ENCODE measurements at places on chromosomes 12 and 14.

DNA sequence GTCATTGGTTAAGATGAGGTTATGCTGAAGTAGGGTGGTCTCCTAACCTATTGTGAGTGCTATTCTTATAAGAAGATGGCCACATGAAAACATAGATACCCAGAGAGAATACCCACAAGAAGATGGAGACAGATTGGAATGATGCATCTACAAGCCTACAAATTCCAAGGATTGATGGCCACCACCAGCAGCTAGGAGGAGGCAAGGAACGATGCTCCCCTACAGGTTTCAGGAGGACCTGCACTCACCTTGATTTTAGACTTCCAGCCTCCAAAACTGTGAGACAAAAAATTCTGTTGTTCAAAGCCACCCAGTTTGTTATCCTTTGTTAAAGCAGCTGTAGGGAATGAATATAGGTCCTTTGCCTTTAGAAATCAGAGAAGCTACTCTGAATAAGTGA, 227.4 kb downstream of the NEDD1 start:
- no peak for DNase-seq

GRCh38 chr12:43912859-43913258, 77.0 kb downstream of the TMEM117 start:
- no peak for DNase-seq

- DNase-seq, result no peak
Measured at GRCh38 chr12:113134071-113134470, 1.5 kb downstream of the RASAL1 start.

DNA sequence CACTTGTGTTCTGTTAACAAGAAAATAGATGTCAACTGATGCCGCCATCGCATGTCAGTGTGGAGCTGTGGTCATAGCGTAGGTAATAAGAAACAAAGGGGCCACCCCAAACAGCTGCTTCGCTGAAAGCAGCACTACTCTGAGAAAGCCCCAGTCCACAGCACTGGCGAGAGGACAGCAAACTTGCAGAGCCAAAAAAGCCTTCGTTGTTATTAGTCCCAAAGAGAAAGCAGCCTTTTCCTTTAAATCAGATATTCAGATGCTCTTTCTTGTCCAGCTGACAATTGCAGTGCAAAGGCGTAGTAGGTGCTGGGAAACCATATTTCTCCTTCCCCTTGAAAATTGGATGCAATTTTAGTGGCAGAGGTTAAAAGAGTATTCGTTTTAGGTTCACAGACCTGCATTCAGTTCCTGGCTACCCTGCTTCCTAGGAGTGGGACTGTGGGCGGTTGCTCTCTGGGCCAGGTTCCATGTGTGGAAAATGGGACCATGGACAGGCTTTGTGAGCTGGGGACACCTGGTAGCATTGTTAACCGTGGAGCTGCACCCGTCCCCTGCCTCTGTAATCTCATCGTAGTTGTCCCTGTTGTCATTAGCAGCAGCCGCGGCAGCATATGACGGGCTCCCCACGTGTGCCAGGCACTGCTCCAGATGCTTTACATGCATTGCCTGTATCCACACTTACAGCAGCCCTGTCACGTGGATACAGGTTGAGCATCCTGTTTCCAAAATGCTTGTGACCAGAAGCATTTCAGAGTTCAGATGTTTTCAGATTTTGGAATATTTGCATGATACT, 54.2 kb downstream of the ELK3 start:
- DNase-seq, result no peak

DNA sequence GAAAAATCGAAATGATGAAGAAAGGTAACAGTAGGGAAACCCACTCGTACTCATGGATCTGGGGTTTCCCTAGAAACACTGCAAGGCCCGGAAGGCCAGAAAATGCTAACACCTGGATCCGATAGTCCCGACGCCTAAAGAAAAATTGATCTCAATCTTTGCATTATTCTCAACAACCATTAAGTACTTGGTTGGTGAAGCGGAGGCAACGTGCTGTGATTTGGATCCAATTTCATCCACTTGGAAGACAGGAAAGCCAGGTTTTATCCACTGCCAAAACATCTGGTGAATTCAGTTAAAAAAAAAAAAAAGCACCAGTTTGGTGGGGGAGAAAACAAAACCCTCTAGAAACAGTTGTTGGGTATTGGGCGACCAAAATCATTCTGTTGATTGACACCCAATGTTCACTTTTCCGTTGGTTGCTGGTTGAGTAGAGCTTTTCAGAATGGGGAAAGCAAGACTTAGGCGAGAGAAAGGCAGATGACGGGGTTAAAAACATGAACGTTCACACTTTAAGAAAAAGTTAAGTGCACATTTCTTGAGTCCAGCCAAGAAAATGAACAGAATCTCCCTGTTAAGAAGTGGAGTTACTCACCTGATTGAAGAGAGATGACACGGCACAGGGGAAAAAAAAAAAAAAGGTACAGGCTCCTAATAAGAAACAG, 41.9 kb upstream of the MED13L start:
- DNase-seq, result no peak

- no peak for DNase-seq
Measured at GRCh38 chr14:41558490-41558889, 48.2 kb upstream of the LRFN5 start.

DNA sequence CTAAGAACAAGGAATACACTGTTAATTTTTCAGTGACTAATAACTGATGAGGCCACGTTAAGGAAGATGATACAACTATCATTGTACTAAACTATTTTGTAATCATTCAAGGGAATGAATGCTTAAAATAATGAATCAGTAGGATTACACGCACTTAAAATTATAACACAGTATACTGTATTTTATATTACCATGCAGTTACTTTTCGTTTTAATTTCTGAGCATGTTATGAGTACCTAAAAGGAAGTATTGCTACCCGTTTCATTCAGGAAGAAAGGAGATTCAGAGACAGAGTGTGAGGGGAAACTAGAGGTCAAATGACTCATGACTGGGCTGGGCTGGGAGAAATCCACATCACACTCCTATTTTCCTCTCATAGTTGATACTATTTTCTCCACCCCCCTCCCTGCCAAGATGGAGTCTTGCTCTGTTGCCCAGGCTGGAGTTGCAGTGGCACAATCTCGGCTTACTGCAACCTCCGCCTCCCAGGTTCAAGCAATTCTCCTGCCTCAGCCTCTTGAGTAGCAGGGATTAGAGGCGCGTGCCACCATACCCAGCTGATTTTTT, 202.0 kb downstream of the PPM1H start:
- DNase-seq, result no peak

DNA sequence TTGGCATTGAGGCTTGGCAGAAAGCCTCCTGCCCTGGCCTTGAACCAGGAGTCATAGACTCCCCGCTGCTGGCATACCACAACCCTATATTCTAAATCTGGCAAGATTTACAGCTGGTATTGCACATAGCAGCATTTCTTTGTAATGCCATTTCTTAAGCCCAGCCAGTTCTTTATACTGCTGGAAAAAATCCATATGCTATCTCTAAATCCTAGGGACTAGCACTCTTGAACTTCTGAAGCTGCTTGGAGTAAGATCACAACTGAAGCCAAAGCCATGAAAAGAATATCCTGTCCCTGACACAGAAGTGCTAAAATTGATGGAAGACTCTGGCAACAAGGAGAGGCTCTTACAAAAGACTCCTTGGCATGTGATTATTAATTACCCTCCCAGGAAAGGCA, 89.3 kb downstream of the KCNC2 start:
- no peak for DNase-seq

GRCh38 chr14:71202881-71203280, 295.6 kb downstream of the PCNX1 start:
- no peak for DNase-seq

DNA sequence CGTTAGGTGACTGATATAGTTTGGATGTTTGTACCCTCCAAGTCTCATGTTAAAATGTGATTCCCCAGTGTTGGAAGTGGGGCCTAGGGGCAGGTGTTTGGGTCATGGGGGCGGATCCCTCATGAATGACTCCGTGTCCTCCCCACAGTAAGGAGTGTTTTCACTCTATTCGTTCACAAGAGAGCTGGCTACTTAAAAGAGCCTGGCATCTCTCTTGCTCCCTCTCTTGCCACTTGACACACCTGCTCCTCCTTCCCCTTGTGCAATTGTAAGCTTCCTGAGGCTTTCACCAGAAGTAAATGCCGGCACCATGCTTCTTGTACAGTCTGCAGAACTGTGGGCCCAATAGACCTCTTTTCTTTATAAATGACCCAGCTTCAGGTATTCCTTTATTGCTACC, 2.6 kb downstream of the IFI27L2 start:
- no peak for DNase-seq

- DNase-seq, result no peak
Measured at GRCh38 chr12:121142171-121142950, 9.7 kb downstream of the P2RX7 start.

- no peak for DNase-seq
Measured at GRCh38 chr12:117284140-117284539, 77.3 kb downstream of the NOS1 start.

GRCh38 chr14:30980980-30981379, 44.5 kb upstream of the AP4S1 start:
- DNase-seq, result no peak

- no peak for DNase-seq
Measured at GRCh38 chr12:67689385-67689784, 40.8 kb downstream of the DYRK2 start.

DNA sequence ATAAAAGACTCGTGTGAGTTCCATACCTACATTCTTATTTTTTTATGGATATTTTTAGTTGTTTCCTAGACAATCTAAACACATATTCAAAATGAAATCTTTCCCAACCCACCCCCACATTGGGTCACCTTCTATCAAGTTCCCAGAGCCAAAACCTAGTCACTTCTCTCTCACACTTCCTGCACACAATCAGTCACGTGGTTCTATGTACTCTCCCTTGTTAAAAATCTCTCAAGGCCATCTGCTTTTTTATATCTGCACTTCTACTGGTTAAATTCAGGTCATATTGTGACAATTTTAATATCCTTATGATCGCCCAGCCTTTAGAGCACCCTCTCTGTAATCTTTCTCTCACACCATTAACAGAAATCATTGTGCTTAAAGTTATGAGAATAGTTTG, 175.0 kb upstream of the SYT10 start:
- DNase-seq, result no peak

GRCh38 chr14:102827716-102828115, 50.5 kb downstream of the TRAF3 start:
- DNase-seq, result no peak

DNA sequence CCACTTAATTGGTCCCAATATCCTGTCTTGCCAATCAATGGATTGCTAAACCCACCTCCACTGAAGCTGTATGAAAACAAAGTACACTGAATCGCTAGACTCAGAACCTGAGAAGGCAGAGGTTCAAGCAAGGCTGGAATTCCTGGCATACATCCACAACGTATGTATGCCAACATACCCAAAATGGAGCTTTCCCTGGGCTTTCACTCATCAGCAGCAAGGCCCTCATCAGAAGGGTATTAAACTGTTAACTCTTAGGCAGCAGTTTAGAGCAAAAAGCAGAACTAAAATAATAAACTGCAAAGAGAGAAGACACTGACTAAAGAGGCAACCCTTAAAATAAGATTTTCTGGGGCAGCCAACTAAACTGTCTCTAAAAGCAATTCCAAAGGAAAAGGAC, 13.6 kb downstream of the MED13L start:
- DNase-seq, result no peak

DNA sequence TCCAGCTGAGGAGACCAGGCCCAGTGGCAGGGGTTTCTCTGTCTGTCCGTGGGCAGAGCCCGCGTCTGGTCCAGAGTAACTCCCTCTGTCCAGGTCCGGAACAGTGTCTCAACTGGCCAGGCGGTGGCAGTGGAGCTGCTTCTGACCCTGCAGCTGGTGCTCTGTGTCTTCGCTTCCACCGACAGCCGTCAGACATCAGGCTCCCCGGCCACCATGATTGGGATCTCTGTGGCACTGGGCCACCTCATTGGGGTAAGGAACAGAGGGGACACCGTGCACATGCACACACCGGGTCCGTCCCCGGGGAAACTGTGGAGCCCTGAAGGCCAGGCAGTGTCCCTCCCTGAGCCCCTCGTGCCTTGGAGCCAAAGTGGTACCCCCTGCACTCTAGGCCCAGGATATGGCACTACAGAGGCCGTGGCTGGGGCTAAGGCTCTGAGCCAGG, 1.5 kb downstream of the AQP6 start:
- peak; percentile 82 for DNase-seq

DNA sequence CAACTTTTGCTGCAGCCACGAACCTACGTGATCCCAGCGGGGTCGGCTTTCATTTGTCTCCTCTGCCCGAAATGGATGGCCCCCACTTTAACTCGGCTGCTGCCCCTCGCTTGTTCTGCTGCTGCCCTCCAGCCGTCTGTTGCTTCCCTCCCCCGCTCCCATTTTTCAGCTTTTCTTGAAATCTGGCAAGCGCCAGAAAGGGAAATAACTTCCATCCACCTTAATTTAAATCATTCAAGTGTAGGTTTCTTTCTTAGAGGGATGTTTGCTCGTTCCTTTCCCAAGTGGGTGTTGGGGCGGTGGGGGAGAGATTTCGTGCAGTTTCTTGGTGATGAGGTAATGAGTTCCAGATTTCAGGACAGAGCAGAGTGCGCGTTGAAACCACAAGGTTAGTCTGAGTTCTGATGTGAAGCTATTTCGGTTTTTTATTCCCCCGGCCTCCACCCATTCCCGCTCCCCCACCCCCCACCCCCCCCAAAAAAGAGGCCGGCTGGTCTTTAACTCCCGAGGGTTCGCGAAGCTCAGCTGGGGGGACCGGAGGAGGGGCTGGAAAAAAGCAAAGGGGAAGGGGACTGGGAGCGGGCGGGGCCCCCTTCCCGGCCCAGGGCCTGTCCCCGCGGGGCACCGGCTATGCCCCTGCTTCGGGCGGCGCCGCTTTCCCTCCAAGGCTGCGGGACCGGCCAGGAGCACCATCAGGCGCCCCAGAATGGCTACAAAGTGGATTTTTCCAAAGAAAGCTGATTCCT, 2.2 kb upstream of the ZFP36L1 start:
- no peak for DNase-seq

- no peak for DNase-seq
Measured at GRCh38 chr12:39892146-39892545, 213.7 kb downstream of the SLC2A13 start.

DNA sequence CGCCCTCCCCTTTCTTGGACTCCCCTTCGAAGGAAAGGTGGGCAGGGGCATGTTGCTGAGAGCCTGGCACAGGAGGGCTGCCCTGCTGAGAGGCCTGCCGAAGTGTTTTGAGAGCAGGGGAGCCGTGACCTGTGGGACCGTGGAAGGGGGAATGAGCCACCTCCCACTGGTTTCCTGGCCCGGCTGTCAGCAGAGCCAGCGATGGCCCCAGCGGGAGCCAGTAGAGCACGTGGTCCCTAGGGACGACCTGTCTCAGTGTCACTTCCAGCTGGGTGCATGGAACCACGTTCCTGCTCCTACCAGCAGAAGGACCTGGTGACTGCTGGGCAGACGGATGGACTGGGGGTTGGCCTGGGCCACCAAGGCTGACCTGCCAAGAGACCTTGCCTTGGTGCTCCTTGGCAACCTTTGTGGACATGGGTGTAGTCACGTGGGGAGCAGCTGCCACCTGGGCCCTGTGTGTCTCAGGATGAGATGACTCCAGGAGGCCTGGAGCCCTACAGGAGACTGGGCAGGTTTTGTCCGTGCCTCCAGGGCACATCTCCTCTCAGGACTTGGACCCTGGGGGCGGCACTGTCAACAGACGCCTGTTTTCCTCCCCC, 34.6 kb downstream of the BEGAIN start:
- no peak for DNase-seq

- DNase-seq, result no peak
Measured at GRCh38 chr12:67650388-67651131, 2.0 kb downstream of the DYRK2 start.

GRCh38 chr12:60704171-60704914, 1108.5 kb downstream of the SLC16A7 start:
- DNase-seq, result no peak
